NCI-H1694 treated with DMSO at 0.1 percent for 48 hours (cell line): ENCODE measurements at places on chromosomes 13 and 19.

DNA sequence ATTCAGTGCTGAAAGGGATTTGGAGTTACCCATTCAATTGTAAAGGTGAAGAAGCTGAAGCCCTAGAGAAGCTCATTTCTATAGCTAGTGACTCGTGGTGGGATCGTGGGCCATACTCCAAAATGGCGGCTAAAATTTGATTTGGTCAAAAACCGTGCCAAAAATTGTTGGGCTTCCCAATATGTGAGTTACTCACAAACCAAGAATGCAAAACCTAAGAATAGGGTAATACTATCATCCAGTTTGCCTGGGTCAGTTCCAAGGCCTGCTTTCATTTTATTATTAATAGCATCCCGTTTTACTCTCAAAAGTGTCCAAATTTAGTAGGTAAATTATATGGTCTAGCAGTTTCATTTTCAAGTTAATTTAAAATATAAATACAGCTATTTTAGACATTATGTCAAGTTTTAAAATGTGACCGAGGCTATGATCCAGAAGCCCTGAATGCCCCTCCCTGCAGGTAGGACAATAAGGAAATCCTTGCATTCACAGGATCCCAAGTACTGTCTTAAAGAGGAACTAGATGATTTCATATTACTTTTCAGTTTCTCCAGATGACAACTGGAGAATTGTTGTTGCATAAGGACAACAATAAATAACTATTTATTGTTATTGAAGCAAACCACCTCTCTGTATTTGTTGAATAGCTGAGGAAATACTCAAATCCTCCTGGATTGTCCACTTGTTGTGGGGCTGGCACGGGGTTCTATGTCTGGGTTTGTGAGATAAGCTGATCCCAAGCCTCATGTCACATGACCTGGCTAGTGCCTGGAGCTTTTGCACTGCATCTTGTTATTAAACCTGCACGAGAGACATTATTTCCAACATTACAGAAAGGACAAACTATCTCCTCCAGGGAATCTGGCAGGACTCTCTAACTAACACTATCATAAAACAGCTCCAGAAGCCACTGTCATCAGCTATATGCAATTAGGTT, 11.6 kb upstream of the RAP2A start:
- no peak for DNase-seq

DNA sequence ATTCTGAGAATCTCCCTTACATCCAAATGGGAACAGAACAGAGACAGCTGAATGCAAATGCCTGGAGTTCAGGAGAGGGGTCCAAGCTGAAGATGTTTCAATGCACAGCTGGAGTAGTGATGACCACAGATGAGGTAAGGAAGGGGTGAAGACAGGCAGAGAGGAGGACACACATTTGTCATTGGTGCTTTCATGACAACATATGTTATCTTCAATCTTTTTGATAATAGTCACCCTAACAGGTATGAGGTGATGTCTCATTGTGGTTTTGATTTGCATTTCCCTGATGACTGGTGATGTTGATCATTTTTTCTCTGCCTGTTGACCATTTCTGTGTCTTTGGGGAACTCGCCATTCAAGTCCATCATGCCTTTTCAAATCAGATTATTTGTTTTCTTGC, 19.2 kb downstream of the SIGLEC7 start:
- DNase-seq: no peak

- DNase-seq: no peak
Measured at GRCh38 chr13:29421118-29421517, 174.4 kb downstream of the SLC7A1 start.

DNA sequence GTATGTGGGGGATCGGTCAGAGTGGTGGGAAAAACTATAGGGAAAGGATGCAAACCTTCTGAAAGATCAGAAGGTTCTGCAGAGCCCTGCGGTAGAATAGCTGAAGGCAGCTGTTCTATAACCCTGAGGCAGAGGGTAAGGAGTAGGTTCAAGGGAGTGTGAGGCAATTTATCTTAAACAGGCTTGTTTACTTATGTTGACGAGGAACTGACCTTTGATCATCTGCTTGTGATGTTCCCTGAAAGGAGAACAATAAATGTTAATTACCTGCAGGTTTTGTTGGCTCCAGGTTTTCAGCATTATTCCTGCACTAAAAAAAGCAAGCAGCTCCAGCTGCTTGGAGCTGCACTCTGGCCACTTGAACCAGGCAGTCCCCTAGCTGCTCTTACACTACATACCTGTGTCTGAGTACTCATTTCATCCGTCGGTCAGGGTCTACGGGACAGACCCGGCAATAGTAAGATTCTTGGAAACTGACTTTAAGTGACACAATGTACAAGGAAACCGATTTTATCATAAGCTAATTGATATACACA, 202.1 kb downstream of the TBC1D4 start:
- DNase-seq: no peak

DNA sequence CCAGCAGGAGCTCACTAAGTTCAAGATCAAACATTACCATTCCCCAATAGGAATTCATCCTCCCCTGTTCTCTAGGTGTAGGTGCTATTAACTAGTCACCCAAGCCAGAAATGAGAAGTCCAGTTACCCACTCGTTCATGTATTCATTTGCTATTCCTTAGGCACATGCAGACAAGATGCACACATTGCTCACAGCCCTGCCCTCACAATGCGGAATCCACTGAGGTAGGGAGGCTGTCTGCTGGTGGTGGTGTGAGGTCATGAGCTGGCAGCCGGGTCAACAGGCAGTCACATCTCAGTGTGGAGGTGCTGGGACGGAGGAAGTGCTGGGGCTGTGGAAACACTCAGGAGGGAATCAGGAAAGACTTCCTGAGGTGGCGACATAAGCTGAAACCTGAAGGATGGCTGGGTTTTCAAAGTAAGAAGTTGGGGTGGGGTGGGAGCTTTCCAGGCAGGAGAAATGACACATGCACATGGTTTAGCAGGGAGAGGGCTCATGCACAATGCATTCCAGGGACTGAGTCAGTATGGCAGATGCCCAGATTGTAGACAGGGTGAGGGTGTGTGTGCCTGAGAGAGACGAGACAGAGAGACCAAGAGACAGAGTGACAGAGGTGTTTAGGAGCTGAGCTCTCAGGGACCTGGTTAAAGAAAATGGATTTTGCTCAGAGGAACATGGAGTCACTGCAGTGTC, 117.6 kb downstream of the USP12 start:
- no peak for DNase-seq

DNA sequence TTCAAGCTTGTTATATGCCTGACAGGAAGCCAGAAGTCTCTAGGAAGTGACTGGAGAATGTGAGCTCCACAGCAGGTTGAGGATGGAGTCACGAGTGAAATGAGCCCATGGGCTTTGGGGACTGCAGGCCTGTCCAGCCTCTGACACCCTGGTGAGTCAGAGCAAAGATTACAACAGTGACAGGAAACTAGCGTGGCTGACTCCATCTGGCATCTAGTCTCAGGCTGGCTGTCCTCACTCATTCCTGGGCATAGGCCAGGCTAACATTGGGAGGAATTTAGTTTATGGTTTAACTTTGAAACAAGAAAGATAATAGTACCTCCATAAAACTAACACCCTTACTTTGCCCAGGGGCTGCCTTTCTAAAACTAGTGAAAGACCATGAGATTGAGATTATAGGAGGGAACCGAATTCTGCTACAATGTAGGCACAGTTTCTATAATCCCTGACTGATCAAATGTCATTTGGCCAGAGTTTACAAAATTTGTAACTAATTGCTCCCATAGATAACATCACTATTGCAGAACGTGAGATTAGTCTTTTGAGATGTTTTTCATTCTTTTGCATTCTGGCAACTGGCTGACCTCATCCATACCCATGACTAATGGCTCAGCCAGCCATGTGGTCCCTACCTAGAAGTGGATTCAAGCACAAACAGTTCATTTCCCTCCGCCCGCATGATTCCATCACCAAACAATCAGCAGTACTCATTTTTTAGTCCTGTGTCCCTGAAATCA, 28.4 kb downstream of the PSG1 start:
- DNase-seq: no peak

DNA sequence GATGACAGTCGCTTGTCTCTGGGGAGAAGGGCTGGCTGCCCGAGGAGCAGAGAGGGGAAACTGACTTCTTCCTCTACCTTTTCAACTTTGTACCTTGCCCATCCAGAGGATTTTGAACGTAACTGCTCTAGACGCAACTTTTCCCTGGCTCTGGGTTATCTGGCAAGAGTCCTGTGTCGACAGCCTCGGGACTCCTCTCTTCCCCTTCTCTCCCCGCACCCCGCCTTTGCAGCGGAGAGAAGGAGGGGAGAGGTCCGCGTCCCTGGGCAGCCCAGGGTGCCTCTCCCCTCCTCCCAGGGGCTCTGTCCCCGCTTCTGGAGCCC, 574 bp downstream of the SH3GL1 start:
- DNase-seq: no peak

DNA sequence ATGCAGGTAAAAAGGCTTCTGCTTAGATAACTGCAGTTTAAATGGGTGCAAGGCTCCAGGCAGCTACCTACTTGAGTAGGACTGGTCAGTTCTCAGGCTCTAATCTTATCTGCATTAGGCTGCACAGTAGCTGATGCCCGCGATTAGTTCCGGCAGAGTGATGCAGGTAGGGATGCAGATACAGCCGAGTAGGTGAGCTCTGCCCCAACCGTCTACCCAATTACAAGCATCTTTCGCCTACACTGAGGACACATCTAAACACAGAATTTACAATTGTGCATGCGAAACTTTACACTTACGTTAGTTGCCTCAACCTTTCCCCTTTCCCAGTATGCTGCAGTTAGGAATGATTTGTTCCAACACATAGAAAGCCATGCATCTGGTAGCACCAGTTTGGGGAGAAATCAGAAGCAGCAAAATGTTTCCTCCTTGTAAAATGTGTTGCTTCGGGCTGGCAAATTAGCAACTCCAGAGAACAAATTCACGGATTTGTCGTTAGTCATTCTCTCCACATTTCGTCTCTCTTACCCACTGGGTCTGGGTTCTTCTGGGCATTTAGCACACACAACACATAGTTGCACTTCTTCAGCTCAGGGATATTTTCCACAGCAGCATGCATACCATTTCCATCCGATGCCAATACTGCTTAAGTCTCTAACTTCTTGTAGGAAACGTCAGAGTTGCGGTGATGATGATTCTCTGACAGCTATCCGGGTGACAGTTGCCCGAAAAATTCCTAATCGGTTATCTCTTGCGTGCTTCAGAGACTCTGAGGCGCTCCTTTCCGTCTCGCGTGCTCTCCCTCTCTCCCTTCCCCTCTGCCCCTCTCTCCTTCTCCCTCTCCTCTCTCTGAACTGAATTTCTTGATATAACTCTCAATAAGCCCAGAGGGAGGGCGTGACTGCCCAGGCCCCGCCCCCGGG, at the start of gene PCDH9:
PCDH9 (minus strand) TSS at position 856 of the 923 bp plus-strand sequence. CDS start 1,896 bp downstream, outside the sequence.
- DNase-seq: no peak

GRCh38 chr13:30359991-30360390, 52.6 kb upstream of the KATNAL1 start:
- no peak for DNase-seq

DNA sequence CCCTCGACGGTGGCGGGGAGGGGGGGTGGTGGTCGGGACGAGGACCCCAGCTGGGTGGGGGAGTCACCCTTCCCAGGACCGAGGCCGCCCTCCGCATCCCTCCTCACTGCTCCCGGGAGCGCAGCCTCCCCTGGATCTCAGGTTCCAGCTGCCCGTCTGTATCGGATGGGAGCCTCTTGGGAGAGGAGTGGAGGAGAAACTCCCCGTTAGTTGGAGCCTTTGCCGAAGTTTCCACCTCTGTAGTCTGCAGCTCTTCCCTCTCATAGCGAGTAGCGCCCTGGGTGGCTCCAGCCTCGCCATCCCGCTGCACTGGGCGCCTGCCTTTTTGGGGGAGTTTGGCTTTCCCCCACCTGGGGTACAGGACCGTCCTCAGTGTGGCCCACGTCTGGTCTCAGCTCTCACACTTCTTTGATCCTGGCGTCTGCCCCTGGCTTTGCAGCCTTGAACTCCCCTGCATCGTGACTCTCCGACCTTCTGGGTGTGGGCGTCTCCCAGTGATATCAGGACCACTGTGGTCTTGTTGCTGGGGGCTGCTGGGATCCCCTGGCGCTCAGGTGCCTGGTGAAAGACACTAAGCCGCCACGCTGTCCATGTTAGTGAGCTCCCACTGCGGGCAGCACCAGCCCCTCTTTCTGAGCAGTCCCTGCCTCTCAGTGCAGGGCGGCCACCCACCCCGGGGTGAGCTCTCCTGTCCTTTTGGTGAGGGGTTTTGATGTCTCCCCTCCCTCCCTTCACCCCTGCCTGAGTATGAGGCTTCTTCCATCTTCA, 1.1 kb downstream of the CNOT3 start:
- no peak for DNase-seq

GRCh38 chr19:13070425-13071140, 32.1 kb downstream of the LYL1 start:
- DNase-seq: no peak

GRCh38 chr19:8584965-8585893, 8.0 kb upstream of the MYO1F start:
- no peak for DNase-seq

DNA sequence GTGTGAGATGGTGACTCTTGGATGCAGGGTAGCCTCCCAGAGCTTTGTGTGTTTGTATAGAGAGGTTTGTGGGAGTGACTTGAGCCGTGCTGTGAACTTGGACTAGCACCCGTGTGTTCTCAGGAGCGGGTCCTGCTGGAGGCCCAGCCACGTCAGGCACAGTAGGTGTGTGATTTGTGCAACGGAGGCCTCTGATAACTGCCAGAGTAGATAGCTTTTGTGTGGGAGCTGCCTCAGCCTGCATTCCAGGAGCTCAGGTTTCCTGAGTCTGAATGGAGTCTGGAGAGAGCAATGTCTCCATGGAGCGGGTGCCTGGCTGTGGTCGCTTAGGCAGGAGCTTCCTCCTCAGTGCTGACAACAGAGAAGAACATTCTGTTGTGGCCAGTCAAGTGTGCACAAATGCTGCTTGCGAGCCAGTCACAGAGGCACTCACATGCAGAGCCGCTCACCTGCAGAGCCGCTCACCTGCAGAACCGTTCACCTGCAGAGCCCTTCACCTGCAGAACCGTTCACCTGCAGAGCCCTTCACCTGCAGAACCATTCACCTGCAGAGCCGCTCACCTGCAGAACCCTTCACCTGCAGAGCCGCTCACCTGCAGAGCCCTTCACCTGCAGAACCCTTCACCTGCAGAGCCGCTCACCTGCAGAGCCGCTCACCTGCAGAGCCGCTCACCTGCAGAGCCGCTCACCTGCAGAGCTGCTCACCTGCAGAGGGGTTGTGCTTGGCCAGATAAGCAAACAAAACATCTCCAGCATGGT, 32.6 kb downstream of the TFDP1 start:
- no peak for DNase-seq

- no peak for DNase-seq
Measured at GRCh38 chr13:43041369-43041921, 18.1 kb downstream of the DNAJC15 start.

DNA sequence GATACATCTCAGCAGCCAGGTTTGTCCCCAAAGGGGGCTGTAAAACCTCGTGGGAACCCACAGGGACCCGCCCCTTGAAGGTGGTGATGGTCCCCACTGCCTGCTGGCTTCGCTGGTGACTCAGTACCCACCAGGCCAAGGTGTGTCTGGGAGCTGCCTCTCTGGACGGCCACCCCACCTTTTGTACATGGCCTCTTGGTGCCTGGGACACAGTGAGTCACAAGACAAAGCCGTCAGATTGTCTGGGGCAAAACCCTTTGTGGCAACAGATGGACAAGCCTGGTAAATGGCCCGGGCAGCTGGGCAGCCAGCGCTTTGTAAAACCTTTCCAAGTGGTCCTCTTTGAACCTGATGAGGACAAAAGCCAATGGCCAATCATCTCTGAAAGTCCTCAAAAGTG, 27.9 kb upstream of the KLF2 start:
- DNase-seq: no peak
